ENCODE measurements at places on chromosomes 2 and 18.

DNA sequence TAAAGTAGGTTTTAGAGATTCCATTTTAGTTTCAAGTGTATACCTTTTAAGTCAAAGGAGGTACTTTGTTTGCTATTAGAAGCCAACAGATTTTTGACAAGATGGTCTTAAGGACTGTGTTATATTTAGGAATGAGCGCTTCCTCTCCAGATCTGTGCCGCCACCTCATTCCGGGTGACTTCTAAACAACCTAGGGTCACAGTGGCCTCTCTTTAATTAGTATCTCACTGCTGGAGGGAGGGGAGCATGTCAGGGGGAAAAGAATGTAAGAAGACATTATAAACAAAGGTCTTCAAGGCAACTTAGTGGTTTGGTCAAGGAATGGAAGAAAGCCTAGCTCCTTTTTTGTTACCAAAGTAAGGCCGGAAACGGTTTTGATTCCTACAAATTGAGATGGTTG is 67.0 kb downstream of the RBMS1 start:
- DNase-seq, result no peak

DNA sequence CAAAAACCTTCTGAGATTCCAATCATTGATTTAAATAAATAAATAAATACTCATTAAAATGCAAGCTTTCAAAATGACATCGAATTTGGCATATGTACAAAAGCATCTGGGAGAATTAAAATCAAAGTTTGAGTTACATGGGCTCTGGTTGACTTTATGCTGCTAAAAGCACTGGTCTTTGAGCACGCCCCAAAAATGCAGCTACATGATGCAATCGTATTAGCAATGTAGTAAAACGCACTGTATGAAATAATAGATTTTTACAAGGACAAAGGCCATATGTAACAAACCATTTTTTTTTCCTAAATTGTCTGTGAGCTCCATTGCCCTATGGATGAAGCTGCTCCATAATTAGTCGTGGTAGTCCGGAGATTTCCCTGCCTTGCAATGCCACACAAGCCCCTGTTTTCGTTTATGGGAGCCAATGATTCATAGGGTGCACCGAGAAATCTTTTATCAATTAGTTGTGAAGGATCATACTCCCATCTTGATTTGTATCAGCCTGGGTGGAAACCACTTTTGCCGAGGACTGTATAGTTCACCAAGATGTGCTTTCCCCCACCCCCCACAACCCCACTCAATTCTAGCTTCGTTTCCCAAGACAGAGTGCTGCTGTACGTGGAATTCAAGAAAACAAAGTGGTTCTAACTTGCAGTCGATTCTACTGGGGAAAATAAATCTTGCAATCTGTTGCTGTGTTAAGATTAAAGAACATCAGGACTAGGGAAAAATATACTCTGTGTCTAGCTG is 268.4 kb downstream of the IRS1 start:
- no peak for DNase-seq

- DNase-seq, result no peak
Observed at GRCh38 chr2:32863803-32864202, 83.0 kb upstream of the LTBP1 start.

DNA sequence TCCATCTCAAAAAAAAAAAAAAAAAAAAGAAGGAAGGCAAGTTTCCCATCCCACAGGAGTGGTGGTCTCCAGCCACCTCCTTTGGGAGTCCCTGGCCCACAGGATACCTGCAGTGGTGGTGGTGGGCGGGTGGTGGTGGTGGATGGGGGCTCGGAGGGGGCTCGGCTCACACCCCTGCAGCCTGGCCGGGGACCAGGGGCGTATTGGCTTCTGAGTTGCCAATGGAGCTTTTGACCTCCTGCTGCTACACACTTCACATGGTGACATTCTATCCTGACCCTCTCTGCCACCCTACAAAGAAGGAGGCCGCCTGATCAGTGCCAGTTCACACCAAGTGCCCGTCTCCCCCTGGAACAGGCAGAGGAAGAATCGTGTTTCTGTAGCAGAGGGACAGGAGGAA is 119.6 kb downstream of the NFATC1 start:
- DNase-seq, result peak; percentile 61

DNA sequence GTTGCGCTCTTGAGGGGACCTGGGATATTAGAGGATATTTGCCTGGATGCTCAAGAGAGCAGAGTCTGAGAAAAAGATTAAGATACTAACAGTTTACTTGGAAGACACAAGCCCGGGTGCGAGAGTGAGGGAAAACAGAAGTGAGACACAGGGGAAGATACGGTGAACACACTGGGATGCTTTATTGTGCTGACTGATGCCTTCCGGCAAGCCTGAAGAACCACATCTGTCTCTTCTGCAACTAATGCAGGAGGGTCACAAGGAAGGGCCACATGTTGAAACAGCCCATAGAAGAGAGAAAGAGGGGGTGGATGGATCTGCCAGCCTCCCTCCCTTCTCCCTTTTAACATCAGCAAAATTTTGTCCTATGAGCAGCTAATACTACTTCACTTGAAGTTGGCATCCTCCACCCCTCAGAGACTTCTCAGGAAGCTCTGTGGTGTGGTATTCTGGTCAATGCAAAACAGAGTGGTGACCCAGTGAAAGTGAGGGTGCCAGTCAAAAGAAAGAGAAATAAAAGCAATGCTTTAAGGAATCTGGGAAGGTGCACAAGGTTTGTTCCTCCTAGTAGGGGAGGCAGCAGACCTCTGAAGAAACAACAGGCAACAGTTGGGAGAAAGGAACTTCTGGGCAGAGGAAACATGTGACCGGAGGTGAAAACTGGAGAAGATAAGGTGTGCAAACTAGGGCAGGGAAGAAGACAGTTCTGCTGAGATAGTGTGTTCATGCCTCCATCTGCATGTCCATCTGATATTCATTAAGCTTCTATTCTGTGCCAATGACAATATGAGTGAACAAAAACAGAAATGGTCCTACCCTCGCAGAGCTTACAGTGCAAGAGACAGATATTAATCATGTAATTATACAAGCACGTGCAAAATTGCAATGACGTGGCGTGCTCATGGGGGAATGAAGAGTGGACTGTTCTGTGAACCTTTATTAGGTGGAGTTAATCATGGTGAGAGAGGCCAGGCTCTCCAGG is 107.1 kb downstream of the LYPD6B start:
- DNase-seq, result no peak

- DNase-seq, result peak; percentile 85
Observed at GRCh38 chr2:37671816-37672103, 318 bp upstream of the CDC42EP3 start.

DNA sequence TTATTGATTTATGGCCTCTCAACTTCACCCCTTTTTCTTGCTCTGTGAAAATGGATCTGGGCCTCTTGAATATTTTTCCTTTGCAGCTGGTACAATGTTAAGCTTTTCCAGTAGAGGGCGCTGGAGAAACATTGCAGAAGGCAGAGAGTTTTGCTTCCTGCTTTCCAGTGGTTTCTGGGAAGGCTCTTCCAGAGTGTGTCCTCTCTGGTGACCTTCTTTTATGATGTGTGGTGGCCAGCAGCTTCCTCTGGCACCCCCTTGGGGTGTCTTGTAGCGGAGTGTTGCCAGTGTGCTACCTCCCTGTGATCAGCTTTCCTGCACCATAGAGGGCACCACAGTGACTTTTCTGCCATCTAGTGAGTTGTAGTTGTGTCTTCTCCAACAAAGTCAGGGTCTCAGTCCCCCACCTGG is 25.4 kb upstream of the MGAT5 start:
- DNase-seq, result no peak

DNA sequence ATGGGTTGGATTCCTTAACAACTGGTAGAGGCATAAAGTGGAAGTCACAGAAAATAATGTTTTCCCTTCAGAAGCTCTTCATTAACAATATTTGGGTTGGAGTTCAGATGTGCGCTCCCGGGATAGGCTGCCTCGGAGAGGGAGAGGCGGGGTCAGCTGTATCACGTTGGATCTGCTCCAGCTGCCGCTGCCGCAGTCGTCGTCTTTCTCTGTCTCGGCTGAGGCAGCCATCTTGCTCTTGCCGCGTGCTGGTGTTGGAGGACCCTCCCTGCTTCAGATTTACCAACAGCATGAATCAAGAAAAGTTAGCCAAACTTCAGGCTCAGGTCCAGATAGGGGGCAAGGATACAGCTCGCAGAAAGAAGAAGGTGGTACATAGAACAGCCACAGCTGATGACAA is 35.1 kb downstream of the TANC1 start:
- no peak for DNase-seq

DNA sequence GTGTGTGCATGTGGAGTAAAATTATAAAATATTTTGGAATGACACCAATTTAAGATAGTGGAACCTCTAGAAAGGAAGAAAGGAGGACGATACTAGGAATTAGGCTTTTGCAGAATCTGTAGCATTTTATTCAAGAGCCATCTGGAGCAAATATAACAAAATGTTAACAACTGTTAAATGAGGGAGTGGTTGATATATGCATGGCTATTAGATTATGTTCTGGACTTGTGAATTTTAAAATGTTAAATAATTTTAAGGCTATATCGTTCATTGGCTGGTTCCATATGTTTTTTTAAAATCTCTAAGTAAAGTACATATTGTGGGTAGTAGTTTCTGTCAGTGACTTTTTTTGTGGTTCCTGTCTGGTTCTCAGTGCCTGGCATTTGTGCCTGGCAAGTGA is 123.2 kb downstream of the PKP4 start:
- no peak for DNase-seq

- peak; percentile 57 for DNase-seq
Observed at GRCh38 chr2:28318462-28319117, 74.1 kb upstream of the FOSL2 start.

- peak; percentile 25 for DNase-seq
Observed at GRCh38 chr2:32627441-32627813, 423 bp upstream of the TTC27 start.

GRCh38 chr18:6561016-6561415 is 146.3 kb upstream of the L3MBTL4 start:
- DNase-seq, result no peak

DNA sequence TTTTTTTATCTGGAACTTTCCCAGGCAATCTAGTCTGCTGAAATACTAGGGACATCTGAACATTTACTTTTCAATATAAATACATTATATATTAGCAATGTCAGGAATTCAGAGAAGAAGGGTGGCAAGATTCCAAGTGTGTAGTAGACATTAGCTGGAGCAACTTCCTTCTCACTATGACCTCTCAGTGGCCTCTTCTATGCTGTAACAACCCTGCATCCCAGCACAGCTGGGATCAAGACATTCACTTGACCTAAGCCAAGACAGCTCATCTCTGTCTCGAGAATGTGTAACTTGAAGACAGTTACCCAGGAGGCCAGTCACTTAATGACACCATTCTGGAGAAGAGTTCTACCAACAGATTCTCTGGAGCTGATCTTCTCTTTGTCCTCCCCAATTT is 61.7 kb upstream of the RALBP1 start:
- no peak for DNase-seq

DNA sequence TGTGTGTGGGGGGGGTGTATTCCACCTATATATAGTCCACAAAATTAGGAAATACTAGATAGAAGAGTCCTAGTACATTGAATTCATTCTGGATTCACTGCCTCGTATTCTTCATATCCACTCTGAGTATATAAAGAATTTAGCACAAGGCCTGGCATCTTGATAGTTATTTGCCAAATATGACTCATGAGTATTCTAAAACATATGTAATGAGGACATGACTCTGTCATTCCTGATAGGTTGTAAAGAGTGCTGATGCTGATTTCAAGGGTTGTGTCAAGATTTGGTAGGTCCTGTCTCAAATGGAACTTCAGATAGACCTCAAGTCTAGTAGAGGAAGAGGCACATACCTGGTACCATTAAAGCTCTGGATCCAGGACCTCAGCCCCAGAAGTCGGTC is 173.4 kb upstream of the BOD1L2 start:
- no peak for DNase-seq

GRCh38 chr2:608711-609110 is 68.5 kb downstream of the TMEM18 start:
- DNase-seq, result peak; percentile 65

GRCh38 chr2:31674446-31674845 is 93.7 kb upstream of the SRD5A2 start:
- no peak for DNase-seq

DNA sequence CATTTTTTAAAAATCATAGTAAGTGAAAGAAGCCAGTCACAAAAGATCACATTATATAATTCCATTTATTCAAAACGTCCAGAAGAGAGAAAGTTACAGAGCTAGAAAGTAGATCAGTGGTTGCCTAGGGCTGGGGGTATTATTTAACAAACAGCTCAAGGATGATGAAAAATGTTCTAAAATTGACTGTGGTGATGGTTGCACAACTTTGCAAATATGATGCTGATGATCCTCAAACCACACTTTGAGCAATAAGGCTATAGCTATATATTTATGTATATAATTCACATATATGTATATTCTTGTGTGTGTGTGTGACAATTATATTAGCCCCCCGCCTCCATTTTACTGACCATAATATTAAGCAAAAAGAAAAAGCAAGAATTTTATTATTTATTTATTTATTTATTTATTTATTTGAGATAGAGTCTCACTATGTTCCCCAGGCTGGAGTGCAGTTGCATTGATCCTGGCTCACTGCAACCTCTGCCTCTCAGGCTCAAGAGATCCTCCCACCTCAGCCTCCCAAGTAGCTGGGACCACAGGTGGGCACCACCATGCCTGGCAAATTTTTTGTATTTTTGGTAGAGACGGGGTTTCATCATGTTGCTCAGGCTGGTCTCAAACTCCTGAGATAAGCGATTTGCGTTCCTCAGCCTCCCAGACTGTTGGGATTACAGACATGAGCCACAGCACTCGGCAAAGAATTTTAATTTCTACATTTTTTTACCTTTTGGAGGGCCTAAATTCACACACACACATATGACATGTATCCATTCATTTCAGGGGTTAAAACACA is 1.9 kb downstream of the WDR12 start:
- no peak for DNase-seq

DNA sequence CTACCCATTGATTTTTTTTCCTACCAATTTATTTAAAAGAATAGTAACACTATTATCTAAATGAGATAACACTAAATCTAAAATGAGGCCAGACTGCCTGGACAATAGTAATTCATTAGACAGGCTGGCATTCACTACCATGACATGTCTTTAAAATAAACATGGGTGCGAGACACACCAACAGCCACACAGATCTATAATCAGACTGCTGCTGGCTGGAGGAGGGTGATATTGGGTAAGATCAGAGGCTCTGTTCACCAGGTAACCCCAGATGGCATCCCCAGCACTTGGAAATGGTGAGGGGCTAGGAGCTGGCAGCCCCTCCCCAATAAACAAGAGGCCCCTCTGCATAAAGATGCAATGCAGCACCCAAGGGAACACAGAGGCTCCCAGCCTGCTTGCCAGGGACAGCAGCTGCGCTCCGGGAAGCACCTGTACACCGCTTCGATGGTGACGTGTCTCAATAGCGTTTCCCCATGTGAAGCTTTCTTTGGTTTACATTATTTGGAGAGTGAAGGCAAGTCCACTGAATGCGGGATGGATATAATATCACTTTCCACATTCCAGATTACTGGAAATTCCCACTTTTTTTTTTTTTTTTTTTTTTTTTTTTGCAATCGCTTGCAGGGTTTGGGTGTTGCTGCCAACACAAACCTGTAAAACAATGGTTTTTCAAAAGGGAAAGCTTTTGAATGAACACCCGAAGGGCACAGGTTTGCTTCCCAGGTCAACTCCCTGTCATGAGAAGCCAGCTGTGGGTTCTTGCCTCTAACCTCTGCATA is 159.0 kb downstream of the ZNF516 start:
- DNase-seq, result no peak

GRCh38 chr2:235333076-235333475 is 160.8 kb upstream of the AGAP1 start:
- DNase-seq, result peak; percentile 63

All from lower leg skin (tissue), 4 donors.